Activated naive CD4-positive, alpha-beta T cell treated with anti-CD3 and anti-CD28 coated beads, Interleukin-2, amount 50 U/mL, for 16 hours (primary cell): ENCODE measurements at places on chromosomes 5 and 9.

DNA sequence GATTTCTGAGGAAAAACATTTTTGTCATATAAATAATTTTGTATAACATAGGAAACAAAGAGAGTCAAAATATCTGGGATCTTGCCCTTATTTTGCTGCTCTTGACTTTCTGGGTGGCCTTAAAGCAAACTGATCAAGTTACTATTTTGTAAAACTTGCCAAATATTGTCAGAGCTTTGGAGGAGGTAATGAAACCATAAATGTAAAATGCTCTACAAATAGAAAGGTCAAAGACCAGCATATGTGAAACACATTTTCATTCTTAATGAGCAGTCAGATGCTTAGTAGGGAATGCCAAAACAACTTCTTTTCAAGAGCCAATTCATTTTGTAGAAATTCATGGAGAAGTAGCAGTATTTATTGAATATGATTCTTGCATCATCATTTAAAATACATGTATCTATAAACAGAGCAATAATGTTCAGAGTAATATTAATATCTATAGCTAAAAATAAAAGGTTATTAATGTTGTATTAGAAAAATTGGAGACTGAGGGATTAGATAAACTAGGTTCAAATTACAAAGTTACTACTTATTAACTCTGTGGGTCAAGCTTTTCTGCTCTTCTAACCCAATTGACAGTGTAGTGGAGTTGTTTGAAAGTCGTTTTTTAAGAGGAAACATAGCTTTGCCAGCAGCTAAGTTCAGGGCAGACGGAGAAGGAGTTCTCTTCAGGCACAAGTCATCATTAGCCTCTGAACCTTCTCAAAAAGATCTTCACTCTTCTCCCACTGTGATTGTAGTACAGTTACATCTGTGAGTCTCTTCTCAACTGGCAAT lies 2053.1 kb downstream of the EFNA5 start:
- no peak for DNase-seq

GRCh38 chr5:90287036-90287435 lies 122.5 kb downstream of the CETN3 start:
- no peak for DNase-seq

DNA sequence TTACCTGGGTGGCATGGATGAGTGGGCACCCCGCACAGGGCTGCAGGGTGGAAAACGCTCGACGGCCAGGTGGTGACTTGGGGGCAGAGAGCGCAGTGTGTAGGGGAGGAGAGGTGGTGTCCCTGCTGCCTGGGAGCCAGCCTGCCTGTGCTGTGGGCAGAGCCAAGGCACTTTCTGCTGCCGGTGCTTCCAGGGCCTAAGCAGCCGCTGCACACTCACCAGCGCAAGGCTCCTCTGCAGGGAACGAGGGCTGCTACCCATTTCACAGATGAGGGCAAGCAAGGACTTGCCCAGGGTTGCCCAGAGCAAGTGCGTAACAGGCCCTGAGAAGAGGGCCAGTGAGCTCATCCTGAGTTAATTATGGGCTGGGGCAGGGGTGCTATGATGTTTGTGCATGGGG lies 62.5 kb downstream of the CRB2 start:
- no peak for DNase-seq

DNA sequence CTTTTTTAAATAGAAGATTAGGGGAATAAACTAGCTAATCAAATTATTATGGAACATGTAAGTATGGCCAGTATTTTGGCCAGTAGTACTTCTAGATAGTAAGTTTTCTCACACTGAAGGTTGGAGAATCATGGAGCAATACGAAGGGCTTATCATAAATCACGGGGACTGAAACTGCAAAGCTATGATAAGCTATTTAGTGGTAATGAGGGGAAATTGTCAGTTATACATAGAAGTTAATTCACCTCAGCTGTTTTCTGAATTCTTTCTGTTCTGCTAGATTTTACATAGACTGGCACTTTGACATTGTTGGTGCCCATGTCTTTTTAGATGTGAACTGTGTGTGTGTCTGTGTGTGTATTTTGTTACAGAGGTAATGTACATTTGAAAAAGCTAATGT lies 34.5 kb upstream of the FAM151B start:
- no peak for DNase-seq

GRCh38 chr5:154117050-154117449 lies 73.5 kb upstream of the GALNT10 start:
- DNase-seq, result no peak
